NCI-H1417 (cell line): ENCODE measurements at places on chromosomes 1 and 21.

GRCh38 chr1:20621012-20621411 is 12.2 kb upstream of the PINK1 start:
- no peak for DNase-seq

GRCh38 chr1:155170101-155170785 is 2.9 kb downstream of the KRTCAP2 start:
- no peak for DNase-seq

GRCh38 chr1:204176049-204176448 is 9.9 kb upstream of the REN start:
- peak; percentile 65 for DNase-seq

DNA sequence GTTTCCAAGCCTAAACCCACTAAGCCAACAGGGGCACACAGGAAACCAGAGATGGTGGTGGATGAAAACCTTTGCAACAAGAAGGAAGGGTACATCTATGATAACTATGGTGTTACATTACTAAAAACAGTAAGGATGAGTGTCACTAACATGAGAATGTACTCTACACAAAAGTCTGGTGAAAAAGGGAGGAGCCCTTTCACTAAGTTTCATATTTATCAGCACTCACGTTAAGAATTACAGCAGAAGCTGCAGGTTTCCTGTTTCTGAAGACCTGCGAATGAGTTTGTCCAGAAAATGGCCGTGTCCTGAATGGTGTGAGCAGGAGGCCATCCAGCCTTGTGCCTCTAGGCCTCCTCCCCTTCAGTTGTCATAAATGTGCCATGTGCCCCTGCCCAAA is 17.8 kb downstream of the ABCG1 start:
- no peak for DNase-seq

- DNase-seq = no peak
These were observed 26.9 kb downstream of the CDK18 start for GRCh38 chr1:205531191-205532025.

DNA sequence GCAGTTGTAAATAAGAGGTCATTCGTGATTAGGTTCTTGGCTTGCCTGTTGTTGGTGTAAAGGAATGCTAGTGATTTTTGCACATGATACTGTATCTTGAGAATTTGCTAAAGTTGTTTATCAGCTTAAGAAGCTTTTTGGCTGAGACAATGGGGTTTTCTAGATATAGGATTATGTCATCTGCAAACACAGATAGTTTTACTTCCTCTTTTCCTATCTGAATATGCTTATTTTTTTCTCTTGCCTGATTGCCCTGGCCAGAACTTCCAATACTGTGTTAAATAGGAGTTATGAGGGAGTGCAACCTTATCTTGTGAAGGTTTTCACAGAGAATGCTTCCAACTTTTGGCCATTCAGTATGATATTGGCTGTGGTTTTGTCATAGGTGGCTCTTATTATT is 576.1 kb upstream of the RGS18 start:
- no peak for DNase-seq

DNA sequence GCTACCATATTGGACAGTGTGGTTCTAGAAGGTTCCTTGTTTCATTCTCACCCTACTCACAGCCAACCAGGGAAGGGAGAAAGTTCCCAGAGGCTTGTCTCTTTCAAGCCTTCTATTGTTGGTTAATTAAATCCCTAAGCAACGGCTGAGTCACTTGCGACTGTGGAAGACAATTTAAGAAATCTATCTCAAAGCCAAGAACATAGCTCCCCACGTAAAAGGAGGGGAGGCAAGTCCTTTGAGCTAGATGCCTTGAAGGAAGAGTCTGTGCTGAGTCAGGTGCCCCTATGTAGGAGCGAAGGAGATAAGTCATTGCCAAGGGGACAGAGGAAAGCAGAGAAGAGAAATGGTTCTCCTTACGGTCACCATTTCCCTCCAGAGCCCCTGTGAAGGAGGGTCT is 79.4 kb upstream of the PPP2R5A start:
- no peak for DNase-seq

DNA sequence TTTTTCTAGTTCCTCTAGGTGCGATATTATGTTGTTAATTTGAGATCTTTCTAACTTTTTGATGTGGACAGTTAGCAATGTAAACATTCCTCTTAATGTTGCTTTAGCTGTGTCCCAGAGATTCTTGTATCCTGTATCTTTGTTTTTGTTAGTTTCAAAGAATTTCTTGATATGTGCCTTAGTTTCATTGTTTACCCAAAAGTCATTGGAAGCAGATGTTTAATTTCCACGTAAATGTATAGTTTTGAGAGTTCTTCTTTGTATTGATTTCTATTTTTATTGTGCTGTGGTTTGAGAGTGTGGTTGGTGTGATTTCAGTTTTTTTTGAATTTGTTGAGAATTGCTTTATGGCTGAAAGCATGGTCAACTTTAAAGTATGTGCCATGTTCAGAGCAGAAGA is 319.4 kb downstream of the PTBP2 start:
- DNase-seq = no peak

DNA sequence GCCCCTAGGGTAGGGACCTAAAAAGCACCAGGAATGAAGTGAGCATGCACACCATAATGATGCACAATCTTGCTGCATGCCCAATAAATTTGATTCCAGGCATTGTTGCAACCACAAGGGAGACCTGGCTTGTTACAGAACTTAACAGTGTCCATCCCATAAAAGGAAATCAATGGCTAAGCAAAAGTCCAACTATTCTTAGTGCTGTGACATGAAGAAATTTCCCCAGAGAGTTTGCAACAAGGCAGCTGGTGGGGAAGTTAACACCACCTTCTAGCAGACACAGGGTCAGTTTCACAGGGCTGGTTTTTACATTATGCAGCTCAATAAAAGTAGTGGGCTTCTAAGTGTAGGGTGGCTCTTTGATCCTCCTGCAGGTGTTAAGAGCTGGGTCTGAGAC is 221.1 kb downstream of the KCNJ6 start:
- DNase-seq = no peak
